HS-27A (cell line): ENCODE measurements at places on chromosomes 1 and 21.

DNA sequence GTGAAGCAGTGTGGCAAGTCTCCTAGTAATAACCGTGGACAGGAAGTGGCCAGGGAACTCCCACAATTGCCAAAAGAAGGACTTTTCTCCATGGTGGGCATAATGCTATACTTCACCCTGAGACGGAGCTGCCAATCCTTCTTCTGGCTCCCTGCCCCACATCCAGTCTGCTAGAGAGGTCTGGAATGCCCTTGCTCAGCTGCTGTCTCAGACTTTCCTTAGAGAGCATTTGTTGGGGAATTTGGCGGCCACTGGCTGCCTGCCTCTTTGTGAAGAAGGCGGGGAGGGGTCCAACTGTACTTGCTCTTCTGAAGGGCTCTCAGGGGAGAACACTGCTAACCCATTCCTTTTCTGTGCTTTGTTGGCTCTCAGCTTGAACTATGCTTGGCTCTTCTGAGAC lies 123.7 kb upstream of the EDN2 start:
- DNase-seq = no peak

- peak; percentile 24 for DNase-seq
These were observed 38.1 kb downstream of the HSD3B2 start for GRCh38 chr1:119453021-119453420.

DNA sequence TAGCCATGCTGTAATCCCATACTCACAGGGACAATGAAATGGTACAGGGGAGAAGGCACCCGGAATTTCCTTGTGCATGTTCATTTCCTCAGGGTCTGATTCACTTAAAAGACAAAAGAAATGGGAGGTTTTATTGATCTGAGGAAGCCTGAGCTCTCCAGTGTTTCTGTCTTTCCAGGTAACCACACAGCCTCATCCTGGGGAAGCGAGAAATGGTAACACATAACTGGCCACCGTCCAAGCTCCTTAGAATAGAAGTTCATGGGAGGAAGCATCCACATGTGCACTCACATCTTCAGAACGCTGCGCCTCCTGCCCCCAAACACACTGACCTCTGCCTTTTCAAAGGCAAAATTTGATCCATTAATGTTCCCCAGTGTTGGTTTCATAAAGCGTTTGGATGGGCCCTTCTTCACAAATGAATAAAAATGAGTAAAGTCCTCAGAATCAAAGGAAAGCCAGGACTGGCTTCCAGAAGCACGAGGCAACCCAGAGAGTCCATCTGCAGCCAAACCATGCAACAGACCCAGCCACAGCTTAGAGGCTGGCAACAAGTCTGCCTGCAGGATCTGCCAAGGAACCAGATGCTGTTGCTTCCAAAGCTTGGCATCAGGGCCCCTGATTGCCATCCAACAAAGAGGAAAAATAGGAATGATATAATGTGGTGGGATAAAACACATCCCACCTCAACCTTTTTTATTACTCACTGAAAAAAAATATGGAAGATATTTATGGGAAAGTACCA lies 120.3 kb downstream of the ZBTB18 start:
- no peak for DNase-seq

DNA sequence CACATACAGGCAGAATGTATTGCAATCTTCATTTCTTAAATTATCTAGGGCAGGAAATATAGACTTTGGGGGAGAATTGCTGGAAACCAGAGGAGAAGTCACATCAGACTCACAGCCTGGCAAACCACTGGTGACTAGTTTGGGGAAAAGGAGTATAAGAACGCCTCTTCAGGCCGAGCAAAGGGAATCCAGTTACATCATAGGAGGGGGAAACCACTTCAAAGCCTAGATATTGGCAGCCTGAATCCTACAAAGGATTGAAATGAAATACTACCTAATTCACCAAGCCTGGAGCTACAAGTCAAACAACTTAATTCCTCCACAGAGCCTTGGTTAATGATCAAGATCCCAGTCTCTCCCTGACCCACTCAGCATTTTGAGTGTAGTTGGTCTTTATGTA lies 121.7 kb downstream of the SLC30A10 start:
- no peak for DNase-seq

- DNase-seq = no peak
These were observed 109.9 kb downstream of the SPAG17 start for GRCh38 chr1:118075116-118075515.

DNA sequence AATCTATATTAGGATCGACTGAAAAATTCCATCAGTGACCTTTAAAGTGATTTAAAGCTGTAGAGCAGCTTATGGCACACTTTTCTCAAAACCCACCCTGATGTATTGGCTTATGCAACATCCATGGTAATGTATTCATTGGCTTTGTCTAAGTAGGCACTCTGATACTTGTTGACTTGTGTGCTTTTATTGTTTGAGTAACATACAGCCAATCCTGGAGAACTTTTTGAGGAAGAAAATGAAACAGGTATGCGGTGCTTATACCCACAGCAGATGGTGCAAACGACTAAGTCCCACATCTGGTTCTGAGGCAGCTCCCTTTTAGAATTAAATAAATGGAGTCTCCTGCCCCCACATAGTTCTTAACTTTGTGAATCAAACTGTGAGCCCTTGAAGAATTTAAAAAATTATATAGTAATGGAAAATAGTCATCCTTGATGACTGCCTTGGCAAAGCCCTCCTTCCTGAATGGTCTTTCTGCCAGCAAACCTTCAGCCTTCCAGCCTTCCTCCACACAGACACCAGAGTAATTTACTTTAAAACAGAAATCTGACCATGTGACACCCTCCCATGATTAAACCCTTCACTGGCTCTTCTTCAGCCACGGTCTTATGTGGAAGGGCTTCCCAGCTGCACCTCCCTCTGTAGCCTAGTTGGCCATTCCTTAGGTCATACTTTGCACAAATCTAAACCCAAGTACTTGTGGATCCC lies 116.0 kb downstream of the BCAR3 start:
- no peak for DNase-seq

GRCh38 chr21:31176080-31176551 lies 137.8 kb upstream of the KRTAP19-8 start:
- no peak for DNase-seq

DNA sequence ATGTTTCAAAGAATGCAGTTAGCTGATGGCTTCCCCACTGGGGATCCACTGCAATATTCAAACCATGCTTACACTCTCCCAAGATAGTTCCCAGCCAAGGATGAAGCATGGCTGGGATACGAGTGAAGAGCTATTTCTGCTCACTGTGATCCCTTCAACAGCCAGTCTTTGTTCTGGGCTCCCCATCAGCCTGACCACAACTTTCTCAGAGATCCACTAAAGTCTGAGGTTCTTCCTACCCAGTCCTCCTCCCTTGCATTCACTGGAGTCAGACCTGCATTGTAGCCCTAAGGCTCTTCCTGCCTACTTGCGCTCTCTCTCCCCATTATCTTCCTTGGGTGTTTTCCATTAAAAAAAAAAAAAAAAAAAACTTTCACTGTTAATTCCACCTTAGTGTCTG lies 101.4 kb downstream of the TTLL7 start:
- no peak for DNase-seq

GRCh38 chr1:29852248-29852647 lies 615.9 kb downstream of the PTPRU start:
- DNase-seq = no peak

- no peak for DNase-seq
These were observed 56.8 kb downstream of the SLC66A1 start for GRCh38 chr1:19368964-19369363.

DNA sequence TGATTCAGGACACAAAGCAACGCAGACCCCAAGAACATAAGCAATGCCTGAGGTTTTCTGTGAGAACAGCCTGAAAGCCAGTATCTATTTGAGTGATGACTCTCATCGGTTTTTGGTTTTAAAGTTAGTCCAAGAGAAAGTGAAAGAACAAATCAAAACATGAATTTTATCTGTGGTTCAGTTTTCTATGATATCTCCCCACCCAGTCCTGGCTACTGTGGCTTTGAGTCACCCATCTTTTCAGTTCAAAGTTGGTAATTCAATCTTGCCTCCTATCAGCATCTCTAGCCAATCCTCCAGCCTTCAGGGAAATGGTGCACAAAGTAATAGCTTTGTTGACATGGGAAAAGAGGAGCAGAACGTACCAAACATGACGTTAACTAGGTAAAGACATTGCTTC lies 40.5 kb upstream of the KRTAP19-8 start:
- no peak for DNase-seq

DNA sequence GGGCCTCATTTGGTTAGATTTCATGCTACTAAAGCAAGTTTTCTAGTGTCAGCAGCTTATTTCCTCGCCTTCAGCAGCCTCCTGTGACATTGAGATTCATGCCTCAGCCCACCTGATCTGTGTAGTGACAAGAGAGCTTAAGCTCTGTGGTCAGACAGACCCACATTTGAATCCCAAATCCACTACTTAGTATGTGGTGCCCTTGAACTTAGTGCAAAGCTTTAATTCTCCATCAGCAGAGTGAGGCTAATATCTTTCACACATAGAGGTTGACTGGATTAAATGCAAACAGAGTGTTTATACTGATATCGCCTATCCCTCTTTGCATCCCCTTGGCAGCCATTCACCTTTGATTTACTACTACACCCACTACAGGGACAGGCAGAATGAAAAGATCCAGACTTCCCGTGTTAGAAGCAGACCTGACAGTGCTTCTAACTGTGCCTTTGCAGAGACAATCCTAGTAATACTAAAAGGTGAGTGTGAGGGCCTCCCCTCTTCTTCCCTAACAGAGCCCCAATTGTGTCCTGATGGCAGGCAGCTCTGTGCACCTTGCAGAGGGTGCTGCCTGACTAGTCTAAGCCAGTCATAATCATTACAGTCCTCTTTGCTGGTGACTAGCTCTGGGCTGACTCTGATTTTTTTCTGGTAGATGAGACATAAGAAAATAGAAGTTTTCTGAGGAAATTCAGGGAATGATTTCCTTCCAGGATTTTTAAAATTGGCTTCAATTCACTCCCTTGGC lies 264.0 kb downstream of the CTH start:
- DNase-seq = no peak

- DNase-seq = no peak
These were observed 111.9 kb downstream of the GLIS1 start for GRCh38 chr1:53627031-53627430.

- DNase-seq = no peak
These were observed 3.7 kb upstream of the PARP1 start for GRCh38 chr1:226411619-226412018.

DNA sequence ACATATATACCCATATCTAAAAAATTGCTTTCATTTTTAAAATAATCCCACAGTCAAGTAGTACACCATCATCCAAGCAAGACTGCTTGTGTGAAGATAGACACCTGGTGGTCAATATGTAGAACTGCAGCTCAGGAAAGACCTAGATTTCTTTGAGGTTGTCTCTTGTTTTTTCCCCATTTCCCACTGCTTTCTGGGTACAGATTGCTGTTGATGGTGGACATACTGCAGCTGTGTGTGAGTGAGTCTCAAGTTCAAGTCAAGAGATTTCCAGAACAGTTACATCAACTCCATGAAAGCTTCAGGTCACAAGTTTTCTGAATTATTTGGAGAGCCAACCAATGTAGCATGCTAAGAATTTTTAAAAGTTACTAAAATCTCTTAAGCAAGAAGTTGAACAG lies 306.4 kb downstream of the DUSP10 start:
- DNase-seq = no peak

DNA sequence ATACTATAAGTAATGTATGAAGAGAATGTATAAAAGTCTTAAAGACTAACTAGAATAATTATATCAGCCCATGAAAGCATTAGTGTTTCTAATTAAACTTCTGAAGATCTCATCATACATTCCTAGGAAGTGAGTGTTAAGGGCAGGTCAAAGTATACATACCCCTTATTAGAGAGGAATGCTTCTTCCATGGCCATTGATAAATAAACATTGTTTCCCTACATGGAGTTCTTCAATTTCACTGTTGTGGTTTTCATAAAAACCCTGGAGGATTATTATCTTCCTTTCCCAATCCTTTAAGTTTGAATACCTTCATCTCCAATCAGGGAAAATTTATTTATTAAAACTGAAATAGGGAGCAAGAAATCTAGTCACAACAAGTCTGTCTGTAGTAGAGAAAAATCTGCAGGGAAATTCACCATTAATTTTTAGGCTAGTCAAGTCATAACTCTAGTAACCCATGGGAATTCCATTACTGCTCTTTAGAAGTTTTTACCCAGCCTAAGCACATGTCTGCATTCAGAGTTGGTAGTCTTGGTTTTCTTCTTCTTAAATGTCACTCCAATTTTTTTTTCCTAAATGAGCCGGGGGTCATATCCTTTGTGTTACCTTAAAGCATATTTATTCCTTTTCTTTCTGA lies 147.0 kb downstream of the TNFSF18 start:
- DNase-seq = no peak

- DNase-seq = no peak
These were observed 543 bp downstream of the KRTAP12-4 start for GRCh38 chr21:44653656-44654575.

GRCh38 chr1:2135441-2135841 lies 59.1 kb downstream of the FAAP20 start:
- DNase-seq = no peak

- no peak for DNase-seq
These were observed 13.8 kb downstream of the TRIM46 start for GRCh38 chr1:155187456-155187891.

- DNase-seq = peak; percentile 92
These were observed 49.8 kb downstream of the ARHGEF16 start for GRCh38 chr1:3504151-3504821.

DNA sequence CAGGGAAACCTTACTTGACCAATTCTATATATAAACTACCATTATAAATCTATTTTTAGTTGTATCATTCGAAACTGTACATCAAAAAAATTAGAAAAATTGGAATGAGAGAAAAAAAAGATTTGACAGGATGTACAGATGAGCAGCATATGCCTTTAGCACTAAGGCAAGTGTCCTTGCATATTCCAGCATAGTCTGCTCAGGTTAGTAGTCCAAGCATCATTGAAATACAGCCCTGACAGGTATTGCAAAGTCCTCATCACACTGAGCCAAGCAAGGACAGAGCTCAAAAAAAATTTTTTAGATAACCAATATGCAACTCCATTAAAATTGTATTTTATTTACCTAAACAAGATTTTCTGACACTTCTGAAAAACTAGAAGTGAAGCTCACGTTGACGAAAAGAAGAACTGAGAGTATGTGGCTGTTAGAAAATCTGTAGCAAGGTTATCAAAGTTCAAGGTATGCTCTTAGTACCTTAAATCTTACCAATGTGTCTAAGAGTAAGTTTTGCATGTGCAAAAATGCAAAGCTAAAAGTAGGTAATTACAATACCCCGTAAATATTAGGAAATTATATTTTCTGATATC lies 465.6 kb upstream of the ADGRL4 start:
- no peak for DNase-seq

DNA sequence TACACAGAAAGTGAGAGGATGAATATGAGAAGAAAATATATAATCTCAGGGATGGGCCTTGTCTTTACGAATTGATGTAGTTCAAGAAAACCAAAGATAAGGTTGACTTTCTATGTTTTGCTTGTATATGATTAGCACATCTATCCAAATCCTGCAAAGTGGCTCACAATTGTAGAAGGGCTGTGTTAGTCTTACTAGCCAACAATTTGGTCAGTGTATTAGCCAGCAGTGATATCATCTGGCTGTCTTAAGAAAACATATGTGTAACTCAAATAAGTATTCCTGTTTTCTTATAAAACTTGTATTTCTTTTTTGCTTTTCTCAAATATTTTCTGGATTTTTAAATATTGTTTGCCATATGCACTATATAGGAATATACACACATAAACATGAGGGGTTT lies 5.5 kb downstream of the SDCCAG8 start:
- DNase-seq = no peak

- no peak for DNase-seq
These were observed 154.8 kb downstream of the NTPCR start for GRCh38 chr1:233105225-233105624.
